Foreskin keratinocyte (primary cell): ENCODE measurements at places on chromosomes 11 and 22. TPM values are rescaled to one million over a fixed set of nuclear protein-coding genes. Genes with fewer than 3 reads are reported as not detected.

GRCh38 chr22:49992921-49993648, 19.5 kb downstream of the IL17REL start:
- DNase-seq, result no peak

- no peak for DNase-seq
These were observed 7.8 kb downstream of the DCPS start for GRCh38 chr11:126311401-126312291.

GRCh38 chr22:47976219-47976618, 1213.8 kb downstream of the TBC1D22A start:
- DNase-seq, result no peak

DNA sequence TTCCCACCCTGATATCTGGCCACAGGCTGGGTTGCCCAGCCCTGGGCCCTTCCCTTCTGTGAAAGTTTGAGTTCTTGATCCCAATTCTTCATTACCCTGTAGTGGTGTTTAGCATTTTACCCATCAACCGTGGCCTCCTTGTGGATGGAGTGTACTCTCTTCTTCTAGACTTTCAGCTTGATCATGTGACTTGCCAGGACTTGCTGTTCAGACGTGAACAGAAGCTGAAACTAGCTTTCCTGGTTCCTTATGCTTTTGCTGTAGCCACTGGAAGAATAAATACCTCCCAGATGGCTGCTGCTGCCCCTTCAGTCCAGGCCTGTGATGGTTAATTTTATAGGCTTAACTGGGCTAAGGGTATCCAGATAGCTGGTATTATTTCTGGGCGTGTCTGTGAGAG, 32.7 kb upstream of the DAGLA start:
- DNase-seq, result no peak

- peak; percentile 59 for DNase-seq
These were observed 7.5 kb upstream of the SYT8 start for GRCh38 chr11:1827095-1827813.

DNA sequence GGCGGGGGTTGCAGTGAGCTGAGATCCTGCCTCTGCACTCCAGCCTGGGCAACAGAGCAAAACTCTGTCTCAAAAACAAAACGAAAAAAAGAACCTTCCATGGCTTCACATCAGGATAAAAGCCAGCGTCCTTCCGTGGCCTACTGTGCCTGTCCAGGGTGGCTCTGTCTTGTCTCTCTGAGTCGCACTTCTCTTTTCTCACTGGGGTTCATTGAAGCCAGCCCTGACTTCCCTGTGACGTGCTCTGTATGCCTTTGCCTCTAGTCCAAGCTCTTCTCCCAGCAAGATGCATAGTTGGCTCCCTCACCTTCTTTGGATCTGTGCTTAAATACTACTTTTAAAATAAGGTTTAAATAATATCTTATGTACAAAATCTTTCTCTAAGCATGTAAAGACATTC, 11.6 kb downstream of the ATXN10 start:
- no peak for DNase-seq

DNA sequence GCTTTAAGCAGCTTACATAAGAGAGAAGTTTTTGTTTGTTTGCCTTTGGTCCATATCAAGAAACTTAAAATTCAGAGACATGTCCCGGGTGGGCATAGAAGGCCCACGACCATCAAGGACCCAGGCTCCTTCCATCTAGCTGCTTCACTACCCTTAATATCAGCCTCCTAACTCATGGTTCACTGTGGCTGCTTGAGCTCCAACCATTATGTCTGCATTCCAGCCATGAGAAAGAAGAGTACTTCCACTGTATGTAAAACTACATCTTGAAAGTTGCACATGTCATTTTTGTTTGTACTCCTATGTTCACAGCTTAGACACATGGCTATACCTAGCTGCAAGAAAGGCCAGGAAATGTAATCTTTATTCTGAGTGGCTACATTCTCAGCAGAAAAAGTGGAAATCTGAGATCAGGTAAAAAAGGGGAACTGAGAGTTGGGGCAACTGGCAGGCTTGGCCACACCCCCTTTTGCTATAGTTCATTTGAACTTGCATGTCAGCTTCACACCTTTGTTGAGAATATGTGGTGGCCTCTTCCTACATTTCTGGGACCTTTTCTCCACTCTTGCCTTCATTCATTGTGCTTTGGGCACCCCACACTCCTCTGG, 81.3 kb upstream of the TP53I11 start:
- DNase-seq, result no peak

SYCE3 gene
- total RNA-seq, result 0.41 TPM in 1 of 2 replicates, not detected in the other

GRCh38 chr11:63504933-63505586, 824 bp upstream of the LGALS12 start:
- DNase-seq, result no peak

DNA sequence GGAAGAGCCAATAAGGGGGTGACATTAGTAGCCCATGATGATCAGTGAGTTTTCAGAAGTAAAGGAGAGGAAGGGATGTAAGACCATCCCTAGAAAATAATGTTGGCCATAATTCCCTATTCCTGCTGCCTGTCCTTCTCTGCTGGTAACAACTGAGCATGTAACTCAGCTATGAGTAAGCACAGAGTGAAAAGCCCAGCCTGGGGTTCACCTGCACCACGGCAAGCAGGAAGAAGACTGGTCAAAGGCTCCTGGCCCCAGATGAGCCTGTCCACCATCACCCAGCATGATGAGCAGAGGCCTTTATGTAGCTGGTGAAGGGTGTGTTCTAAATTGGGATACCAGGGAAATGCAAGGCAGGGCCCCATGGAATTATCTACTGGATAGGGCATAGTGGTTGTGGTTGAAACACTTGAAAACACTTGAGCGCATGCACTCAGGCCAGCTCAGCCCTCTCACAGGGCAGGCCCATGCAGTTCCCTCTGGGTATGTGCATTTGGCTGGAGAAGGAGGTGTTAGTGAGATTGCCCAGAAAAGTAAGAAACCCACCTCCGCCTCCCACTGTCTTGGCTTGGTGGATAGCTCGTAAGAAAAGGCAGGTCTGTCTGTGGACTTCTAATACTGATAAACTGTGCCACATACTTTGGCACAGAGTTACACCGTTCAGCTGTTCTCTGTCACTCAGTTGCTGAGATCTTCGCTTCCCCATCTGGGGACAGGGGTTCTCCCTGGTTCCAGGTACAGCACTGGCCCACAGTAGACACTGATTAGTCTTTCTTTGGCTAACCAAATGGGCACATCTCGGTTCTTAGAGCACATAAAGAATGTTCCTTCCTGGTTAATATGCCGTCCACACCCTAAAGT, 86.8 kb downstream of the AMOTL1 start:
- DNase-seq, result no peak

GRCh38 chr11:75547617-75548058, 14.4 kb upstream of the SERPINH1 start:
- no peak for DNase-seq

GRCh38 chr11:107563702-107564101, 1.8 kb downstream of the ALKBH8 start:
- peak; percentile 22 for DNase-seq

RAB39A gene
- total RNA-seq, result not detected in 2 replicates

- peak; percentile 3 for DNase-seq
These were observed 269.3 kb upstream of the MPPED2 start for GRCh38 chr11:30855383-30856006.

DNA sequence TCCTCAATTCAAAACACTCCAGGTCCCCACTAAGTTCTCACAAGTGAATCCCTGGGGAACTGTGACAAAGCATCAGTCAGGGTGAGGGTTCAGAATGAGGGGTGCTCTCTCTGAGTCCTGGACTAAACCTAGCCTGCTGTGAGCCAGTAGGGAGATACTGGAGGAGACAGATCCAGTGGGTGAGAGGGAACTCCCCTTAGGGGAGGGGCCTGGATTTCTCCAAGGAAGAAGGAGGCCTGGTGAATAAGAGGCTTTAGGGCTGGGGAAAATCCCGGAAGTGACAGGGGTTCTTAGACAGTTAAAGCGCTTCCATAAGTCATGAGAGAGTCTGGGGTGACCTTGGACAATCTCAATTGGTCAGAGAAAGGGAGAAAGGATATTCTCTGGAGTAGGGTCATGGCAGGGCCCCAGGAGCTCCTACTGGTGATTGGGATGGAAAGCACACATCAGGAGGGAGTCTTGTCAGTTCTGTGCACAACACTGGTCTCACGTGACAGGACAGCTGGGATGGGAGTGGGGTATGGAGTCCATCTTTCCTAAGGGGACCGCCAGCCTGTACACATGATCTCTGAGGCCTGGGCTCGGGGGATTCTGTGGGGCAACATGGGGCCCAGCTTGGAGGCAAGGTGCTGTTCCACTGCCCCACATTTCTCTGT, 1.5 kb downstream of the TBC1D10A start:
- peak; percentile 66 for DNase-seq

DNA sequence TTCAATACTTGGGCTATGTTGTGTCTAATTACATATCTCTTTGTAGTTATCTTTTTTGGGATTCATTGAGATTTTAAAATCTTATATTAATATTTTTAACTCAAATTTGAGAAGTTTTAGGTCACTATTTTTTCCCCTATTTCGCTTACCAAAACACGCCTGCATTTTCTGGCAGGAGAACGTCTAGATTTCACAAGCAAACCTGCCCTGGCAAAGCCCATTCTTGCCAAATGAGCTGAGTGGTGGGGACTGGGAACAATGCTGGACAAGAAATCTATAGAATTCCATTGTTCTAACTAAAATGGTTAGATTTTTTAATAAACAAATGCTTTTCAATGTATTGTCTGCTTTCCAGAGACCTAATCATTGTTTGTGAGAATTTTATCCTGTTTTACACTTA, 1283.7 kb upstream of the RAG2 start:
- DNase-seq, result peak; percentile 42

DDTL gene
- total RNA-seq, result 0.61 and 0.67 TPM in 2 replicates

OR8D1 gene
- not detected in 2 replicates for total RNA-seq

GRCh38 chr11:35944503-35945136, 758 bp downstream of the LDLRAD3 start:
- no peak for DNase-seq

DNA sequence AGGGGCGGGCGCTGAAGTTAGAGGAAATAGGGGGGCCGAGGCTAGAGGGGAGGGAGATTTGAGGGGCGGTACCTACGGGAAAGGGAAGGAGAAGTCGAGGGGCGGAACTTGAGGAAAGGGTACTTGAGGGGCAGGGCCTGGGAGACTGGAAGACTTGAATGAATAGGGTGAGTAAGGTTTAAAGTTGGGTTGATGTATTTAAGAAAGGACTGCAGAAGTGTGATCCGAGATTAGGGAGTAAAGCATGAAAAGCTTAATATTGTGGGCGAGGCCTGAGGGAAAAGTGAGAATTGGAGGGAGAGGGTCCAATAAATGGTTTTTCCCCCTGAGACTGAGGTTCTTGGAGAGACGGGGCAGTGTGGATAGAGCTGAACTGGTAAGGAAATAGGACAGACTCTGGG, 723 bp downstream of the HSCB start:
- DNase-seq, result no peak

DNA sequence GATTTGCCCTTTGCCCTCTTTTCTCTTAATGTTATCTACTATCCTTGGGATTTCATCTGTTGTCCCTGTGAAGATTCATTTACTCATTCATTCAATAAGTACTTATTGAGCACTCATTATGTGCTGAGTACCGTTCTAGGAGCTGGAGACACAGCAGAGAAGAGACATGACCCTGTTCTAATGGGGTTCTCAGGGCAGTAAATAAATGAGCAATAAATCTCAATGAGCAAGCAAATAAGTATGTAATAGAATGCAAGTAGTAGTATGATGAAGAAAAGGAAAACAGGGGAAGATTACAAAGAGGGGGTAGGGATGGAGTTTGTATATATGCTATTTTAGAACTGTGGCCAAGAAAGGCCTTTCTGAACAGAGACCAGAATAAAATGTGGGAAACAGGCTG, 34.2 kb upstream of the NRIP3 start:
- DNase-seq, result no peak

- DNase-seq, result no peak
These were observed 58.9 kb downstream of the LINC01488 start for GRCh38 chr11:69540118-69541000.

- peak; percentile 93 for DNase-seq
These were observed 31.0 kb upstream of the PICALM start for GRCh38 chr11:86099874-86100273.

CPSF7 gene
- 47.7 and 48.2 TPM in 2 replicates for total RNA-seq

GRCh38 chr11:71454470-71455113, 1.6 kb downstream of the NADSYN1 start:
- no peak for DNase-seq

DERL3 gene
- total RNA-seq, result 1.9 and 3.5 TPM in 2 replicates

- DNase-seq, result no peak
These were observed 1.3 kb downstream of the POU2F3 start for GRCh38 chr11:120241277-120241676.

GRCh38 chr11:8047382-8047781, 33.6 kb upstream of the TUB start:
- no peak for DNase-seq

DNA sequence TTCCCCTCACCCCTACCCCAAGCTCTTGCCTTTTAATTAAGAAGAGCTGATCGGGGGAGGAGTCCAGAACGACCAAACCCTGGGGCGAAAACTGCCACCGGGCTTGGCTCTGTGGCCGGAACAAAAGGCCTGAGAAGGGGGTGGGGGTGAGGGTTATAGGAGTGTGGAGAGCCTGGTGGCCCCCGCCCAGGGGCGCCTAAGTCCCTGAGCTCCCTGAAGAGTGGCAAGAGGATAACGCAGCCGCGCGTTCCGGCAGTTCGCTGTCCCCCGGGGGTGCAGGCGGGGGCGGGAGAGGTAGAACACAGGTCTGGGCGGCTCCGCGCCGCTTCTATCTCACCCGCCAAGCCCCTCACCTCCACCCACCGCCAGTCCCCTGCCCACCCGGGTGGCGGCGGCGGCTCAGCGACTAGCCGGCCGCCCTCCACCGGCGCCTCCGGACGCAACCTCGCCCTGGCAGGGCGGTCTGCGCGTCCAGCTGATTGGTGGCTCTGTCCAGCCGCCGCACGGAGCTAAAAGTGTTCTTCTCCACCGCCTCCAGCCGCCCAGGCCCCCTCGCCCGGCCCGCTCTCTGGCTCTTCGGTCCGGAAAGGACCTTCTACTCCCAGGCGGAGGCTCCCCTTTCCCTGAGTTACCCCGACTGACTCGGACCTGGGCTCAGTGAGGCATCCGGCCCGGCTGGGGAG, 18.7 kb upstream of the BDNF start:
- DNase-seq, result no peak

DNA sequence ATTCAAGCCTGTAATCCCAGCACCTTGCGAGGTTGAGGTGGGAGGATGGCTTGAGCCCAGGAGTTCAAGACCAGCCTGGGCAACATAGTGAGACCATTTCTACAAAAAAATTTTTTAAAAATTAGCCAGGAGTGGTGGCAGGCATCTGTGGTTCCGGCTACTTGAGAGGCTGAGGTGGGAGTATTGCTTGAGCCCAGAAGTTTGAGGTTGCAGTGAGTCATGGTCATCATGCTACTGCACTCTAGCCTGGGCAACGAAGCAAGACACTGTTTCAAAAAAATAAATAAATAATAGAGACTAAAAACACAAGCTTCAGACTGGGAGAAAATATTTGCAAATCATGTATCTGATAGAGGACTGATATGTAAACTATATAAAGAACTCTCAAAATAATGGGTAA, 33.2 kb downstream of the BTBD10 start:
- DNase-seq, result no peak

GRCh38 chr11:7573558-7574296, 59.9 kb downstream of the PPFIBP2 start:
- DNase-seq, result no peak

SCGB1D2 gene
- not detected in 2 replicates for total RNA-seq

- no peak for DNase-seq
These were observed 78.8 kb downstream of the LIF start for GRCh38 chr22:30167734-30168133.

GRCh38 chr11:47398551-47398950, 9.8 kb upstream of the SLC39A13 start:
- no peak for DNase-seq
